Heart left ventricle (tissue), 16 donors: ENCODE measurements at places on chromosomes 2 and 18. TPM values are rescaled to one million over a fixed set of nuclear protein-coding genes. Genes with fewer than 3 reads are reported as not detected.

The ANO7 gene
- 0.91 TPM for polyA plus RNA-seq

DNA sequence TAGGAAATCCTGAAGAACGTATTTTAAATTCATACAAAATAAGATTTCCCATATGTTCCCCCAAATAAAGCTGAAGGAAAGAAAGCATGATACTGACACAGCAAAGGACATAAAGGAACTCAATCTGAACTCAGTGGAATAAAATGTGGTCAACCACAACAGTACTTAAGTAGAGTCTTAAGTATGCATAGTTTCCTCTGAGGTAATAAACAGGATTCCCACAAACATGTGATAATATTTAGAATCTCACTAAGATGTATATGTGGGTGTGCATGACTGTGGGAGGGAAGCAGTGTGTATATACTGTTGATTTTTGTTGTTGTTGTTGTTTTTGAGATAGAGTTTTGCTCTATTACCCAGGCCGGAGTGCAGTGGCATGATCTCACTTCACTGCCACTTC, 69.3 kb downstream of the NOL10 start:
- no peak for DNase-seq

The ZNF521 gene
- 6.4 TPM for polyA plus RNA-seq

- DNase-seq, result peak; percentile 25
Observed at GRCh38 chr2:70596739-70597138, 43.1 kb upstream of the TGFA start.

DNA sequence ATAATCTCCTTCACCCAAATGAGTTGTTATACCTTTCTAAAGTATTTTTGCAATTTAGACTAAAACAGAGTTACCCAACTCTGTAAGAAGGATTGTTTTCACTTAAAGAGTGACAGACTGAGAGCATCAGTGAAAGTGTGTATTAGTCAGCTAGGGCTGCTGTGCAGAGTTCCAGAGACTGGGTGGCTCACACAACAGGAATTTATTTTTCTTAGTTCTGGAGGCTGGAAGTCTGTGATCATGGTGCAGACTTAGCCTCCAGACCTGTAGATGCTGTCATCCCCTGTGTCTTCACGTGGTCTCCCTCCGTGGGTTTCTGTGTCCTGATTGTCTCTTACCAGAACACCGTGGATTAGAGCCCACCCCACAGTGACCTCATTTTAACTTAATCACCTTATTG, 40.0 kb downstream of the BCL2L11 start:
- no peak for DNase-seq

DNA sequence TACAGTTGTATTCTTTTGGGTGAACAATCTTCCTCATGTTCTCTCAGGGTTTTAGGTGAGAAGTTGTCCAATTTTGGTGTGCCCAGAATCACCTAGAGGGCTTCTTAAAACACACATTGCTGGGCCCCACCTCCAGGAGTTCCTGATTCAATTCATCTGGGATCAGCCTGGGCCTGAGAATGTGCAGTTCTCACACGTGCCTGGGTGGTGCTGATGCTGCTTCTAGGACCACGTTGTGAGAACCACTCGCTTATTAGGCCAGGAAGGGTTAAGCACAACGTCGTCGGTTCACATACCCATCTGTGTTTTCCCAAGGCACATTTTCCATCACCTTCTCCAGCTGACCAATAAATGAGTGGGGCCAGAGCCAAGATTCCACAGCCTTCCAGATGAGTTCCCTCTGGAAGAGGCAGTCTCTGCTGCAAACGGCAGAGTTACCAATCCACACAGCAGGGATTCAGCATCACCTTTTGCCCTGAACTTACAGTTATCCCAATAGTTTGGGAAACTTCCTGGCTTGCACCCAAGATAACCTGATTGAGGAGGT, 277.7 kb upstream of the HNRNPA3 start:
- no peak for DNase-seq

- no peak for DNase-seq
Observed at GRCh38 chr2:99388892-99389291, 51.7 kb downstream of the EIF5B start.

- peak; percentile 33 for DNase-seq
Observed at GRCh38 chr18:12838178-12838634, 45.8 kb downstream of the PTPN2 start.

The AGXT gene
- polyA plus RNA-seq, result 0.06 TPM

DNA sequence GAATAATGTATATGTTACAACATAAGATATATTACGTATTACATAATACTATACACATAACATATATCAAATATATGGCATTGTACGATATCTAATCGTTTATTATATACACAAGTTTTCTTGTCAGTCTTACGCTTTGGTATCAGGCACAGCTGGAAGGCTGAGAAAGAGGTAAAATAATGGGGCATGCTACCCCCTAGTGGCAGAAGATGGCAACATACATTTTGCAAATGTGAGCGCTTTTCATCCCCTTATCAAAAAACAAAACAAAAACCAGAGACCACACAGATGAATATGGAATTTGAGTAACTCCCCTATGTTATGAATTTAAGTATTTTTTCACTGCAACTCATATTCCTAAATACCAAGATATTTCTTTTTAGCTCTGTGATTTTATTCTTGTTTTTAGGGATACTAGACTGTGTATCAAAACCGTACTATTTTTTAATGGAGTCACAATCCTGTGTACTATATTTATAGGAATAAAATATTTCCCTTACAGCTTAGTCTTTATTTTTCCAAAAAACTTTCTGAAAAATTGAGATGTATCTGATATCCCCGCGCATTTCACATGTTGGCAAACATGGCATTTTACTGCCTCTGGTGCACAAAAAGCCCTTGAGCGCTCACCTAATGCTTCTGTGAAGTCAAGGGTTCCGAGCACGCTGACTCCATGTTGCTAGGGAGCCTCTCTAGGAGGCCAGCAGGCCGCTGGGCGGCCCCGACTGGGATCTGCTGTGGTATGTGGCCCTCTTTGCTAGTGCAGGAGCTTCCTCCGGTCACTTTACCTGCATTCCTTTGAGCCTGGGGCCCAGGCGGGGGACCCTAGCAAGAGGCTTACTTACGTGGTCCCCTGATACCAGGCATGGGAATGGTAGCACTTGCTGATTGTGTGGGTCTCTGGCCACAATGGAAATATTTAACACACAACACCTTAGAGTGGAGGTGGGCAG, 62.5 kb downstream of the SLC4A3 start:
- peak; percentile 29 for DNase-seq

The ALPG gene
- not detected for polyA plus RNA-seq

The ANKRD62 gene
- not detected for polyA plus RNA-seq

The CD207 gene
- polyA plus RNA-seq, result 0.19 TPM

- no peak for DNase-seq
Observed at GRCh38 chr2:174035117-174035635, 70.0 kb upstream of the SP3 start.

GRCh38 chr2:223941579-223942277, 3.4 kb downstream of the WDFY1 start:
- DNase-seq, result no peak

DNA sequence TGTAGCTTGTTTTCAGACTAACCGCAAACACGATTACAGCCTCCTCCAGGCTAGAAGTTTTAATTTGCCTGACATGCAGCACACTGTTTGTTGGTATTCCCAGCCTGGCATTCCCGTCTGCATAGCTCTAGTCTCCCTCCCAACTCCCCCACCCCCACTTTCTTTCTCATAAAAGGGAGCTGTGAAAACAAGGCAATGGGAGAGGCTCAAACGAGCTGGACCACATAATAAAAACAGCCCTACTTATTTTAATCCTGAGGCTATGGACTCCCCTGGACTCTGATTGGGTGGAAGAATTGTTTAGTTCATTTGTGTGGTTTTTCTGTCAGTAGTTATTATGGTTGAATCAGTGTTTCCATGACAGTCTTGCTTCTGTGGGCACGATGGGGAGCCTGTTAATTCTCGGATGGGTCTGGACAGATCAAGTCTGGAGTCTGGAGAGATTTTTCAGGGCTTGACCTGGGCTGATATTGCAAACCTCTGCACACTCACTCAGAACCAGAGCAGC, 1.2 kb downstream of the STON1 start:
- no peak for DNase-seq

GRCh38 chr2:20942646-20943125, 101.2 kb downstream of the APOB start:
- no peak for DNase-seq

DNA sequence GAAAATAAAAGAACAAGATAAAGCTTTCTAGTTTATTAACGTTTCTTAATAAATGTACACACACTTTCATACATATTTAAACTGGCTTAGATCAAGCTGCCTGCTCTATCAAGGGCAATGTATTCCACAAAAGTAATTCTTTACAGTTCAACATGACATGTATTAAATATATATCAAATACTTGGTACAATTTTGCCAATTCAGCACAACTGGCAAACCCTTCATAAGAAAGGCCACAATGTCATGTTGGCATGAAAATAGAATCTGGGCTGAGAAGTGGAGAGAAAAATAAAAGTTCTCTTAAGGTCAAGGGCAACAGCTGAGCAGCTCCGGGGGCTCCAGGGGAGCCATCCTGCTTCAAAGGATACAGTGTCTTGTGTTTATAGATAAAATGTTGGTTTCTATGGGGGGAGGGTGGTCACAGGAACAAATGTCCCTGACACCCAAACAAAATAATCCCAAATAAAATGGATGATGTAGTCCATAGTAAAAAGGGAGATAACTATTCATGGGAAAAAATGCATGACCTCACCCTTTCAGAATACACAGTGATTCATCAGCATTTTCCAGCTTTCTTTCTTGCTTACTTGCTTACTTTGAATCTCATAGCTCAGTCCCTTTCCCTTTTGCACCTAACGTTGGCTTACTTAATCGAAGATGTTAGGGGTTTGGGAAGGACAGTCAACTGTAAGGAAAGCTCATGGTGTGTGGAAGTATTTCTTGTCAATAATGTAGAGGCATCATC, 494.9 kb downstream of the NYAP2 start:
- DNase-seq, result no peak

The ANKRD29 gene
- polyA plus RNA-seq, result 3.1 TPM

GRCh38 chr18:46793565-46793964, 36.7 kb upstream of the ST8SIA5 start:
- no peak for DNase-seq

The GRP gene
- polyA plus RNA-seq, result not detected

The RRM2 gene
- polyA plus RNA-seq, result 0.44 TPM

- DNase-seq, result no peak
Observed at GRCh38 chr2:121736140-121736461, 574 bp downstream of the NIFK start.

The SERPINB7 gene
- polyA plus RNA-seq, result not detected

- no peak for DNase-seq
Observed at GRCh38 chr18:56795381-56795780, 144.2 kb downstream of the WDR7 start.

- no peak for DNase-seq
Observed at GRCh38 chr2:8002765-8003393, 679.0 kb upstream of the ID2 start.

DNA sequence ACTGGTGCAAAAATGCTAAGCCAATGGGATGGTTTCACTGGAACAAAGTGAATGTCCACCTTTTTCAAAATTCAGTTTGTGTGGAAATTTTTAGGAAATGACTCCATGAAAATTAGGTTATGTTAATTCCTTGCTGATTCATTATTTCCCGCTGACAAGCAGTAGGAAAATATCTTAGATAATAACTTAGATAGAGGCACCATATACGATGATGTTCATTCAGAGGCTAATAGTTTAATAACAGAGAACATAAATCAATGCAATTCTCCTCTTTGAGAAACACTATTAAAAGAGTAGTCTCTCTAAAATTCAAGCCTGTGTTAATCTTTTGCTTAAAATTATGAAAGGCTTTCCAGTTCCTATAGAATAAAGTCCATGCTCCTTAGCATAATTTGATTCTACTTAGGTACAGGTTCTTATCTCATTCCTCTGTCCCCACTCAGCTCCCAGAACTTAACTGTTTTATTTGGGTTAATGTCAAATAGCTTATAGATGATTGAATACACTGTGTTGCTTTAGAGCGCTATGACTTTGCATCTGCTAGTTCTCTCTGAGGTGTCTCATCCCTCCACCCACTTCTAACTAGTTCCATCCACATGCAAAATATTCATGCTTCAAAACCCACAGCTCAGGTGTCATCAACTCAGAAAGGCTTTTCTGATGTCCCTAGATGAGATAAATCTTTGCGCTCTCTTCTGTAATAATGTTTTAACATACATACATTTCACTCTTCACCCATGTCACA, 503.6 kb downstream of the ERBB4 start:
- no peak for DNase-seq

DNA sequence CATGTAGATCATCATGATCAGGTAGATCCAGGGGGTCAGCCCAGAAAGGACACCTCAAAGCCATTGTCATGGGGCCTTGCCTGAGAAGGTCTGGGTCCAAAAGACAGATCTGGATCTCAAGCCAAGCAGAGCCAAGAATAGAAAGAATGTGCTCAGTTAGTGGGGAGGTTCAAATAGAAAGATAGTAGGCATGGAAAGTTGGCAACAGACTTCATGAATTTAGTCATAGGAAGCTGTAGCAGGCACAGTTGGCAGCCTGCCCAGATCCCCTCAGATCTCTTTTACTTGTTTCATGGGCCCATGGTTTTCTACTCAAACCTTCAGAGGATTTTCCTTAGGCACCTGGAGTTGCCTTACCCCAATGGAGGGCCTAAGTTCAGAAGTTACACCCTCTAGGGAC, 767.0 kb downstream of the SLC4A3 start:
- peak; percentile 37 for DNase-seq

GRCh38 chr2:121191191-121192170, 93.5 kb downstream of the TFCP2L1 start:
- DNase-seq, result no peak

The KIF5C gene
- polyA plus RNA-seq, result 0.23 TPM

DNA sequence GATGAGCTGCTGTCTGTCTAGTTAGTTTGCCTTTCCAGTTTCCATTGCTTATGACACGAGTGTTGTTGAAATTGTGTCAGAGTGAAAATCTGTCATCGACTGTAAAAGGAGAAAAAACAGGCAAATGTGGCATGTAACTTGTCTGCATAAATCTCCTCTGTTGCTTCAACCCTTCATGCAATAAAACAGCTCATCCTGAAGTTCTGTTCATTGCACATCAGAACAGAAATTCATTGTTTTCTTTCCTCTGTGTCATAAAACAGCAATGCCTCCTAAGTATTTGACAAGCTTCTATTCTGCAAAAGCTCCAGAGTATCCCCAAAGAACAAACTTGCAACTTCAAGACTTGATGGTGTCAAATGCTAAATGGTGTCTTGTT, 432.1 kb downstream of the MEIS1 start:
- DNase-seq, result no peak

The MOGAT1 gene
- not detected for polyA plus RNA-seq

The GALNT14 gene
- 0.29 TPM for polyA plus RNA-seq

GRCh38 chr18:44584900-44585299, 95.8 kb upstream of the SETBP1 start:
- DNase-seq, result no peak
